ENCODE measurements at places on chromosomes 12 and 14.

GRCh38 chr14:68877993-68878575 is 85.2 kb upstream of the ZFP36L1 start:
- H3K36me3 ChIP-seq, result peaks cover 13% of the 10 kb centered on the region
- no peaks in the 10 kb centered on the region for H3K27me3 ChIP-seq
- no peak overlapping the region for H3K4me3 ChIP-seq
- no peak overlapping the region for H3K27ac ChIP-seq

- no peaks in the 10 kb centered on the region for H3K27me3 ChIP-seq
- no peak for DNase-seq
- peaks cover 11% of the 10 kb centered on the region for H3K36me3 ChIP-seq
- H3K4me3 ChIP-seq, result peak overlapping the region; percentile 92
These were observed 979 bp downstream of the DDX54 start for GRCh38 chr12:113184098-113184899.

DNA sequence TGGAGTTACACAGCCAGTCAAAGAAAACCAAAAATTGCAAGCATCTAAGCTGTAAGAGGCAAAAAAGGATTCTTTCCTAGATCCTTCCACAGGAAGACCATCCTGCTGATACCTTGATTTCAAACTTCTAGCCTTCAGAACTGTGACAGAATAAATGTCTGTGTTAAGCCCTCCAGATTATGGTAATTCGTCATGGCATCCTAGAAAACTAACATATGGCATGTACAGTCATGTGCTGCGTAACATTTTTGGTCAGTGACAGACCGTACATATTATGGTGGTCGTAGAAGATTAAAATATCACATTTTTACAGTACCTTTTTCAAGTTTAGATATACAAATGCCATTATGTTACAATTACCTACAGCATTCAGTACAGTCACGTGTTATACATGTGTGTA is 660.9 kb upstream of the LMO3 start:
- H3K4me1 ChIP-seq, result no peaks in the 10 kb centered on the region
- H3K27me3 ChIP-seq, result no peaks in the 10 kb centered on the region
- DNase-seq, result no peak

- H3K36me3 ChIP-seq, result no peaks in the 10 kb centered on the region
- peaks cover 7% of the 10 kb centered on the region for H3K4me1 ChIP-seq
- no peak for DNase-seq
- H3K4me3 ChIP-seq, result no peak overlapping the region
- no peak overlapping the region for H3K27ac ChIP-seq
- peaks cover 20% of the 10 kb centered on the region for H3K27me3 ChIP-seq
These were observed 11.5 kb upstream of the KRT80 start for GRCh38 chr12:52203079-52203921.

- peaks cover 7% of the 10 kb centered on the region for H3K36me3 ChIP-seq
- peak; percentile 53 for DNase-seq
- H3K27ac ChIP-seq, result peak overlapping the region; percentile 93
- peaks cover 63% of the 10 kb centered on the region for H3K4me1 ChIP-seq
- peak overlapping the region; percentile 66 for H3K4me3 ChIP-seq
- H3K27me3 ChIP-seq, result no peaks in the 10 kb centered on the region
These were observed 12.1 kb upstream of the LTA4H start for GRCh38 chr12:96047229-96048211.

- H3K4me1 ChIP-seq, result peaks cover 18% of the 10 kb centered on the region
- DNase-seq, result no peak
- H3K36me3 ChIP-seq, result no peaks in the 10 kb centered on the region
- no peaks in the 10 kb centered on the region for H3K27me3 ChIP-seq
These were observed 117.2 kb upstream of the ATP2B1 start for GRCh38 chr12:89825591-89826449.

DNA sequence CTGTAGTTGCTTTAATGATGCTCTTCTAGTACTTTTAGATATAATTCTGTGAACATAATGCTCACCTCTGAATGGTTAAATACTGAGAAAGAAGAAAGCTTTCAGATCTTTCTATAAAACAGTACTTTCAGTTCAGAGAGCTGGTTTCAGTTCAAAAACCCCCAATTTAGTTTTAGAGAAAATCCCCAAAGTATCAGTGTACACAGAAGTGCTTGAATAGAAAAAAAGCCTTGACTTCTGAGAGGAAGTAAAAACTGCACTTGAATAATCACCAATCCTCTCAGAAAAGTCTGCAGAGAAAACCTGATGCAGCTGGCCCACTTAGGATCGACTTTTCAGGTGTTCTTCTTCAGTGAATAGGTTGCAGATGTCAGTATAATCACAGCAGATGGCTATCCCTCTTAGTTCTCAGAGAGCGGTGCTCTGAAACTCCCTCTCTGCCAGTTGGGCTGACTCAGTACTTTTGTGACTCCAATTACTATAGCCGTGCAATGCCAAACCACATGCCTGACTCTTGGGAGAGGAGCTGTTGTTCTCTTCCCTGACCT is 616.3 kb downstream of the LRFN5 start:
- no peaks in the 10 kb centered on the region for H3K36me3 ChIP-seq
- no peak overlapping the region for H3K27ac ChIP-seq
- no peaks in the 10 kb centered on the region for H3K27me3 ChIP-seq

DNA sequence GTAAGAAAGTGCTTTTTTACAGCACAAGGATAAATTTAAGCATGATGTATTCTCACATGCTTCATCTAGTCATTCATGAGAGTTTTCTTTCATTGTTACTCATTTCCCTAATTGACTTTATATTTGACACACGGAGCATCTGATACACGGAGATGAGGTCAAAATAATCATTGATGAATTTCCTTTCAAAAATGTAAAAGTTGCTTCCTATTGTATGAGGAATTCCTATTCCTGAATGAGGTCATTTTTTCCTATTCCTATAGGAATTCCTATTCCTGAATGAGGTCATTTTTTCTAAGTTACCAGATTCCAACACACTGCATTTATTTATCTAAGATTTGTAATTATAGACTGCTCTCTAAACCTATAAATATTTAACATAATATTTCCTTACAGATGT is 316.7 kb upstream of the KITLG start:
- DNase-seq, result no peak
- H3K4me3 ChIP-seq, result no peak overlapping the region
- no peaks in the 10 kb centered on the region for H3K36me3 ChIP-seq
- H3K4me1 ChIP-seq, result no peaks in the 10 kb centered on the region
- H3K27me3 ChIP-seq, result no peaks in the 10 kb centered on the region
- H3K27ac ChIP-seq, result no peak overlapping the region

- no peak overlapping the region for H3K27ac ChIP-seq
- H3K4me3 ChIP-seq, result no peak overlapping the region
- peaks cover 8% of the 10 kb centered on the region for H3K27me3 ChIP-seq
- DNase-seq, result no peak
- H3K4me1 ChIP-seq, result peaks cover 7% of the 10 kb centered on the region
- H3K36me3 ChIP-seq, result no peaks in the 10 kb centered on the region
These were observed 2.0 kb upstream of the RNASE8 start for GRCh38 chr14:21055432-21056117.

GRCh38 chr12:79426121-79426520 is 264.6 kb downstream of the PAWR start:
- H3K4me3 ChIP-seq, result no peak overlapping the region
- H3K36me3 ChIP-seq, result no peaks in the 10 kb centered on the region
- no peak overlapping the region for H3K27ac ChIP-seq

DNA sequence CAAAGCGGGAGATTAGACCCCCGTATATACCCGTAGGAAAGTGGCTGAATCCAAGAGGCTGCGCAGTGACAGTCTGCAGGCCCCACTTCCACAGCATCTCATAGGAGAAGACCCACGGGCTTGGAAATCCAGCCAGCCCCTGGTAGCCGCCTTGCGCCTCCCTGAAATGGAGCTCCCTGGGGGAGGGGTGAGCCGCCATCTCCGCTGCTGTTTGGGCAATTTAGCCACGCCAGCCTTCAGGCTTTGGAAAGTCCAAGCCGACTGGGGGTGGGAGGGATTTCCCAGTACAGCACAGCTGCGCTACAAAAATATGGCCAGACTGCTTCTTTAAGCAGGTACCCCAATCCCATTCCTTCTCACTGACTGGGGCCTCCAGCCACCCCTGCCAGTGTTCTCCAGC is 53.4 kb downstream of the CAND1 start:
- no peak overlapping the region for H3K4me3 ChIP-seq
- no peak overlapping the region for H3K27ac ChIP-seq
- no peak for DNase-seq
- no peaks in the 10 kb centered on the region for H3K27me3 ChIP-seq
- H3K36me3 ChIP-seq, result peaks cover 17% of the 10 kb centered on the region

DNA sequence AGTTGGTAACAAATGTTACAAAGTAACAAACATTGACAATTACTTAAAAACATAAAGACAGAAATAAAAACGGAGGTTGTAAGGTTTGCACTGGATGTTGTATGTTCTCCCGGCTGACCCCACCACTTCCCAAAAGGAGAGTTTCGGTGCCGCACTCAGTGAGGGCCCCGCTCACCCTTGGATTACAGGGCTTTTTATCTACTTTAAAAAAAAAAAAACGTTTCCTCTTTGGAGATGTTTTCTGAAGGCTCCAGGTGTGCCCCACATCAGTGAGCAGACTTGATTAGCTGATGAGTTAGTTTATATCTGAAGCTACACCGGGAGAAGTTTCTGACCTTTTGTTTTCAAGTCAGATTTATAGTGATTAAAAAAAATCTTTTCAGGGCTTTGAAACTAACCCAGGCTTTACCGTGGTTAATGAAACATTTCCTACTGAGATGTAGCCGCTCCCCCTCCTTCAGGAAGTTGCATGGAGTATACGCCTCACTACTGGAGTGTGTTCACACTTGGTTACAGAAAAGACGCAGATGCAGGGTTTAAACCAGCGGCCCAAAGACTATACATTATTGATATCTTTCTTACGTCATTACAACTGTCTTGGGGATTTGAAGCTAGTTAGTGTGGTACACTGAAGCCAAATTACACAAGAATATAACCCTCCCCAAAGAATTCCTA is 38.0 kb upstream of the BCL7A start:
- no peak overlapping the region for H3K4me3 ChIP-seq
- DNase-seq, result no peak
- peaks cover 20% of the 10 kb centered on the region for H3K4me1 ChIP-seq
- H3K36me3 ChIP-seq, result no peaks in the 10 kb centered on the region
- H3K27me3 ChIP-seq, result no peaks in the 10 kb centered on the region

- H3K36me3 ChIP-seq, result peaks cover 16% of the 10 kb centered on the region
- no peak for DNase-seq
- H3K27ac ChIP-seq, result no peak overlapping the region
- no peaks in the 10 kb centered on the region for H3K27me3 ChIP-seq
These were observed 31.2 kb upstream of the MMP17 start for GRCh38 chr12:131796754-131797587.

DNA sequence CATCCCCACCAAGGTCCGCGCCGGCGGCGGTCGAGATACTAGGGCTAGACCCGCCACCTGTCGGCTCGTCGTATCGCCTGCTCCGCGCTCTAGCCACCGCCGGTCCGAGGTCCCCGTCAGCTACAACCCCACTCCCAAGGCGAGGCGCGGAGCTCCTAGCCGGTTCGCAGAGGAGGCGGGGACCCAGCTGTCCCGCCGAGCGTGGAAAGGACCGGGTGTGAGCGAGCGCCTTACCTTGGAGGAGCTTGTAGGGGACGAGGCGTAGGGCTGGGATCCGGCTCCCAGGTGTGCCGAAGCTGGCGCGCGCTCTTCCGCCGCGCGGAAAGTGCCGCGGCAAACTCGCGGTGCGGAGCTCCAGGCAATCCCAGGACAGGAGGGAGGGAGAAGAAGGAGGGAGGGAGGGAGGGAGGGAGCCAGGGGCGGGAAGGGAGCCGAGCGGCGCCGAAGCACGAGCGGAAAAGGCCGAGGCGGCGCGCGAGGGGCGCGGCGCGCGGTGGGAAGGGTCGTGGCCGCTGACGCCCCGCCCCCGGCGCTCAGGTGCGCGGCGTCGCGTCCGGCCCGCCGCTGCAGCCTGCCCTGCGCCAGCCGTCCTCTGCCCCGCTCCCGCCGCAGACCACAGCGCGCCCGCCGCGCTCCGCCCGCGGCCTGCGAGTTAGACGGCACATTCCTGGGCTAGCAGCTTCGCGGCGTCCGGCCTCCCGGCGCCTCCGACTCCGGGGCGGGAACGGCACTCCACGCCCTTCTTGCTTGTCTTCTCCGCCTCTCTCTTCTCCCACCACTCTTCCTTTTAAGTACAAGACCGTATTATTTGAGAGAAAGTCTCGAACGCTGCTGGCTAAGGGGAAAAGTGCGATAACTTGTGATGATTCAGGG is at the start of gene PAWR:
TSS of gene PAWR (minus strand) at position 327 of the 873 bp plus-strand sequence. CDS start 720 bp downstream, outside the sequence.
- peaks cover 21% of the 10 kb centered on the region for H3K4me1 ChIP-seq
- peaks cover 32% of the 10 kb centered on the region for H3K27me3 ChIP-seq
- peak; percentile 35 for DNase-seq
- H3K4me3 ChIP-seq, result peak within 1 kb of the TSS; percentile 82

GRCh38 chr14:96797582-96798349 is 584 bp downstream of the VRK1 start:
- H3K4me3 ChIP-seq, result peak overlapping the region; percentile 93
- H3K36me3 ChIP-seq, result peaks cover 3% of the 10 kb centered on the region
- peaks cover 32% of the 10 kb centered on the region for H3K4me1 ChIP-seq
- DNase-seq, result peak; percentile 51
- peak overlapping the region; percentile 92 for H3K27ac ChIP-seq

- peak overlapping the region; percentile 92 for H3K27ac ChIP-seq
- peak; percentile 73 for DNase-seq
- H3K36me3 ChIP-seq, result peaks cover 30% of the 10 kb centered on the region
- peaks cover 100% of the 10 kb centered on the region for H3K4me1 ChIP-seq
- no peaks in the 10 kb centered on the region for H3K27me3 ChIP-seq
- H3K4me3 ChIP-seq, result peak overlapping the region; percentile 78
These were observed 51.1 kb downstream of the SLC38A1 start for GRCh38 chr12:46217541-46218321.

DNA sequence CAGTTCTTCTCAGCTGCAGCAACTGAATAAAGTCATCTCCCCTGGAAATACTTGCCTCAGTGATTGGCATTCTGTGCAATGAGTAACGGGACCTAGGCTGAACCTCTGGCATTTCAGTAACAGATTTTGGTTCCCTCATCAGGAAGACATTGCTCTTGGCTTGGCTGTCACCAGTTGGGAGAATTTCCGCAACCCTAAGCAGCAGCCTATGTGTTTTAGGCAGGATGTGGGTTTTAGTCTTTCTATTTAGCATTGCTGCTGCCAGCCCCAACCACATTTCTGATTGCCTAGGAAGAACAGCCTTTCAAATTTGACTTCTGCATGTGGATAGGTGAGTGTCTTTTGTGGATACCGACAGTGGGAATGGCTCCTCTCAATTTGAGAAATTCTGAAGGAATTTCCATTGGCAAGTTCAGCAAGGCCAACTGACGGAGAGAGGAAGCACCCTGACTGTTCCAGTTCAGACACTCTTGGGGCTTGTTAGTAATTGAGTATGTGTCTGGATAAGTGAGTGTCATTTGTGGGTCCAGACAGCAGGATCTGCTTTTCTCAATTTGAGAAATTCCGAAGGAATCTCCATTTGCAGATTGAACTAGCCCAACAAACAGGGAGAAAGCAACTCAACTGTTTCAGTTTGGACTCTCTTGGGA is 19.0 kb upstream of the CLEC2A start:
- peak overlapping the region; percentile 21 for H3K4me3 ChIP-seq
- H3K27ac ChIP-seq, result no peak overlapping the region
- H3K36me3 ChIP-seq, result no peaks in the 10 kb centered on the region
- H3K27me3 ChIP-seq, result no peaks in the 10 kb centered on the region
- DNase-seq, result peak; percentile 9

- no peak for DNase-seq
- H3K4me1 ChIP-seq, result peaks cover 7% of the 10 kb centered on the region
- H3K27me3 ChIP-seq, result peaks cover 6% of the 10 kb centered on the region
- no peak overlapping the region for H3K27ac ChIP-seq
- H3K36me3 ChIP-seq, result no peaks in the 10 kb centered on the region
These were observed 49.5 kb downstream of the GALNT9 start for GRCh38 chr12:132279930-132280329.

All from activated T-cell treated with anti-CD3 and anti-CD28 coated beads, Interleukin-2, amount 50 U/mL, for 72 hours (primary cell).